ENCODE measurements at places on chromosomes 2 and 18.

DNA sequence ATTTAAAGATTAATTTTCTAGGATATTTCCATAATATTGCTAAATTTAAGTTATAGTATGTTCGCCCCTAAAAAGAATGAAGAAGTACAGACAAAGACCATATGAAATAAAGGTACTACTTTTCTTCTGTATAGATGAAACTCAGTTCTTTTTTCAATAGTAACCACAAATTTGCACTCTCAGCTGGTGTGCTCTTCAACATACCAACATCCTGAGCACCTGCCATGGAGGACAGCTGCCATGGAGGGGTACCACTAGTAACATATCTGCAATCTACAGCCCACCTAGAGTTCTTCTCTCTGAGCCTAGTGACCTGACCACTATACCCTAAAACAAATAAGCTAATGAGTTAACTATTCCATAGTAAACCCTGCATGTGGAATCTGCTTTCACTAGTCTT, 36.8 kb upstream of the ERCC3 start:
- DNase-seq, result no peak

DNA sequence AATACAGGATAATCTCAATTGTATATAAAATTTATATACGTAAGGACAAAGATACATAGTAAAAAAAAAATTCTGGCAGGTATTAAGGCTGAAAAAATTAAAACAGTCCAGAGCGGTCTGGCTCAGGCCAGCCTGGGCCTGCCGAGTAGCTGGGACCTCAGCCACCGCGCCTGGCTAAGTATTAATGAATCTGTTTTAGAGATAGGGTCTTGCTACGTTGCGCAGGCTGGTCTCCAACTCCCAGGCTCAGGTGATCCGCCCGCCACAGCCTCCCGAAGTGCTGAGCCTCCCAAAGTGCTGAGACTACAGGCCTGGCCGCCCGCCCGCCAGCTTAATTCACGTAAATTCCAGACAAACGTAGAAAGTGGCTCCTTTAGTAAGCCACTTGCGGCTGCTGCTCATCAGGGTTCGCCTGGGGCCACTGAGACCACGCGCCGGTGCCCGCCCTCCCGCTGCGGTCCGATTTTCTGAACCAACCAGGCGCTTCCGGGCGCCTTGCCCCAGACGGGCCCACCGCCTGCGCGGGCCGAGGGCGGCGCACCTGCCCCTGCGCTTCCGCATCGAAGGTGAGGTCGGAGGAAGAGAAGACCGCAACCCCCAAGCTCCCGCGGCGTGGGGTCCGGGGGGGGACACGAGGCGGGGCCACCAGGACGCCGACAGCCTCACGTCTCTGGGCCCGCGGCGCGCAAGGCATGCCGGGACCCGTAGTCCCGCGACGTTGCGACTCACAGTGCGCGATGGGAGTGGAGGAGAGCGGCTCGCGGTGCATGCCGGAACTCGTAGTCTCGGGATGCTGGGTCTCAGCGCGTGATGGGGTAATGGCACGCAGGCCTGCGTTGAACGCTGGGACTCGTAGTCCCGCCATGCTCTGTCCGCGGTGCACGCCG, 695 bp upstream of the CTDP1 start:
- DNase-seq, result peak; percentile 75

DNA sequence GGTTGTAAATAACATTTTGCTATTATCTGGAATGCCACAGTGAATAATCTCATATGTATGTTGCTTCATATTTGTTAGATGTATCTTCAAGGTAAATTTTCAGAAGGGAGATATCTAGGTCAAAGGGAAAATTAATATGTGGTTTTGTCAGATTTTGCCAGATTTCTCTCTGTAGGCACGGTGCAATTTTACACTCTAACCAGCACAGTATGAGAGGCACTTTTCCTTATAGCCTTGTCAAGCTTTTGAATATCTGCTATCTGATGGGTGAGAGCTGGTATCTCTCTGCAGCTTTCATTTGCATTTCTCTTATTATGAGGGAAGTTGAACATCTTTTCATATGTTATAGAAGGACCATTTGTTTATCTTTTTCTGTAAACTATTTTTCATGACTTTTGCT, 175.7 kb upstream of the PGAP1 start:
- no peak for DNase-seq

GRCh38 chr2:70300771-70301343, 1.0 kb downstream of the FAM136A start:
- DNase-seq, result no peak

DNA sequence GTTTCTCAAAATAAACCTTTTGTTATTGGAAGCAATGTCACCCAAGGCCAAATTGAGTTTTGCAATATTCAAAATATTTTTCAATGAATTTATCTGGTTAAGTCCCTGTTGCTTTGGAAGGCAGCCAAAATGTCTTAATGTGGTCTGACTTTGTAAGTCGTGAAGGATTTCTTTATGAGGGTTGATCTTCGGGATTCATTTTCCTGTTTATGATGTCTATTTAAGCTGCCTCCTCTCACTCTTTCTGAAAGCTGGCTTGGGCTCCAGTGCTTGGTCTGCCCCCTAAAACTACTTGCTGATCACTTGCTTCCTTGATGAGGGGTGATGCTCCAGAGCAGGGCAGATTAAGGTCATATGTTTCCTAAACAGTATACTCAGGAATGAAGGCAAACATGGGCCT, 141.1 kb downstream of the ANTXR1 start:
- no peak for DNase-seq

GRCh38 chr18:77395953-77396352, 146.3 kb downstream of the GALR1 start:
- no peak for DNase-seq

All from cortex of kidney (tissue), 1 donor.